ENCODE measurements at places on chromosomes 7 and 10.

DNA sequence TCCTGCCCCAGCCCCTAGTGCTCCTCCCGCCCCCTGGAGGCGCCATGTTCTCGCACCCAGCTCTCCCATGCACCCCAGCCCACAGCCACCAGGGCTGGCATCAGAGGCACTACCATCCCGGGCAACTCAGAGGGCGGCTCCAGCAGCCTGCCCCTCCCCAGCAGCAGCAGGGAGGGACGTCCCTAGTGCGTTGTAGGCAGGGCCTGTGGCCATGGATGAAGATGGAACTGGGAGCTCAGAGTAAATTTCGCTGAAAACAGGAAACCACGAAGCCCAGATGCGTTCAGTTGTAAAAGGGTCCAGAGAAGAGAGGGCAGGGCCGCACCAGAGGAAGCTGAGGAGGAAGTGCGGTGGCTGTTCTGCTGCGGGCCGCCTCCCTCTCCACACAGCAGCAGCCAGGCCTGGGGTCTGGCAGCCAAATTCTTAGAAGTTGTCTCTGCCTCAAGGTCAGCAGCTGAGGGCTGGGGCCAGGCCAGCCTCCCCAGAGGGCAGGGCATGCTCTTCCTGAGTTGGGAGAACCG, 24.6 kb downstream of the VSIR start:
- no peak for DNase-seq

- no peak for DNase-seq
These were observed 89.2 kb downstream of the AOAH start for GRCh38 chr7:36635091-36635490.

- DNase-seq: no peak
These were observed 39.9 kb upstream of the AGK start for GRCh38 chr7:141511316-141511675.

DNA sequence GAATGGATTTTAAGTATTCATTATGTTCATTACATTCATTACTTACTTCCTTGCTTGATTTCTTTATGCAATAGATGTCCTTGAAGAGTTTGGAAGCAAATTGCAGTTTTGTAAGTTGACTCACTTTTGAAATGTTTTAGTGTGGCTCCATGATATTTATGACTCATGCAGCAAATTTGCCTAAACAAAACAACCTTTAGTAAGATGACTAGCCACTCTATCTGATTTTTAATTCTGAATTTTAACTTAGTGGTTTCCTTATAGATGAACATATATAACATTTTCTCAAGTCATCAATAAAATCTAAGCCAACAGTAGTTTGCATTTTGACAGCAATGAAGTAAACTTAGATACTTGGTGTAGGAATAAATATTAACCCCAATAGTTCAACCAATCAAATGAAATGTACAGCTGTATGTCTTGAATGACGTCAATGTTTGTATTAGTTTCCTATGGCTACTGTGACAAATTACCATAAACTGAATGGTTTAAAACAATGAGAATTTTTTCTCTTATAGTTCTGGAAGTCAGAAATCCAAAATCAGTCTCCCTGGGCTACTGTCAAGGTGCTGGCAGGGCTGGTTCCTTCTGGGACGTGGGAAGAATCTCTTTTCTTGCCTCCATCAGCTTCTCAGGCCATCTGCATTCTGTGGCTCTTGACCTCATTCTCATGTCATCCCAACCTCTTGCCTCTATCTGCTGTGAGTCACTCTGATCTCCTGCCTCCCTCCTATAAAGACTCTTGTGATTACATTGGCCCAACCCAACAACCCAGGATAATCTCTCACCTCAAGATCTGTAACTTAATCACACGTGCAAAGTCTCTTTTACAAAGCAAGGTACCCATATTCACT, 73.4 kb downstream of the AHR start:
- peak; percentile 95 for DNase-seq

GRCh38 chr10:110305767-110306451, 1.2 kb upstream of the SMNDC1 start:
- peak; percentile 71 for DNase-seq

DNA sequence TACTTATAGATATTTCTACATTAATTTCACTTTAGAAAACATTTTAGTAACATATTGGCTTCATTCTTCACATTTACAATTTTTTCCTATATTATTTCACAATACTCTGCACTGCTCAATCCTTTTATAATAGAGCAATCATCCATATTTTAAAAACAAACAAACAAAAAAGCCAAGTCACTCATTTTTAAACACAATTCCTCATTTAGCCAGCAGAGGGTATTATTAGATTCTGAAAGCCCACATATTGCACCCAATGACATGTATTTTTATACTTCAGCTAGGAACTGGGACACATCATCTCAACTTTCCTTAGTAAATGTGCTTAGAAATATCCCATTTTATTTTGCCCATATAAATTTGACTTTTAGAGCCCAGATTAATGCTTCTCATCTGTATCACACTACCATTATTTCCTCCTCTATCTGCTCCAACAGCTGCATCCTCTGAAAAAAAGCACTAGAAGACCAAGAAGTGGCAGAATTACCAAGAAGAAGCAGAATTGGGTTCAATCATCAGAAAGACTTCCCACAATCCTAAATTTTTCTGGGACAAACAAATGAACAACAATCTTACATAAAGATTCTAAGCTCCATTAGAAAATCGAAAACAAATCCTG, 29.5 kb downstream of the CTNNA3 start:
- peak; percentile 1 for DNase-seq

GRCh38 chr10:93462881-93463280, 19.3 kb downstream of the MYOF start:
- DNase-seq: no peak

DNA sequence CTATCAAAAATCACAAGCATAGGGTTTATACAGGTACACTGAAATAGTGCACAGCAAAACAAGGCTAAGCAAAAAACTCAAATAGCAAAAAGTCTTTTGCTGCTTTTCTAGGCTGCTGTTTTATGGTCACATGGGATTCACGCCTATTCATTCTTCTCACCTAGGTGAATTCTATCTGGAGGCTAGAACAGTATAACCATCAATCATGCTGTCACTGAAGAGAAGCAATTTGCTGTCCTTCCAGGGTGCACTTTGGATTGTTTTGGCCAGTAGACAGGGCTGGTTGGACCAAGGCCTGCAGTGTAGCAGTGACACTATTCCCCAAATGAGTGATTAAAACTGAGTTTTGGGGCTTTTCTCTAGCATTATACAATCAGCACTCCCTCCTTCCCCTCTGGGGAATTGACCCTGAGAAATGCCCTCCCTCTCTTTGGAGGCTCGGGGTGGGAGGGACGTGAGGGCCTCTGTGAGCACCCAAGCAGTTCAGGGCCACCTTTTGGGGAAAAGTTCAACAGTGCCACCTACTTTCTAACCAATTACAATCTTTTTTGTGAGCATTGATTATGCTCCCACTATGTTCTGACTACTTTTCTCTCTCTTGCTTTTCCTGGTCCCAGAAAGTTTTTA, 16.2 kb upstream of the SND1 start:
- no peak for DNase-seq

GRCh38 chr10:118594392-118595063, 920 bp downstream of the PRLHR start:
- no peak for DNase-seq

DNA sequence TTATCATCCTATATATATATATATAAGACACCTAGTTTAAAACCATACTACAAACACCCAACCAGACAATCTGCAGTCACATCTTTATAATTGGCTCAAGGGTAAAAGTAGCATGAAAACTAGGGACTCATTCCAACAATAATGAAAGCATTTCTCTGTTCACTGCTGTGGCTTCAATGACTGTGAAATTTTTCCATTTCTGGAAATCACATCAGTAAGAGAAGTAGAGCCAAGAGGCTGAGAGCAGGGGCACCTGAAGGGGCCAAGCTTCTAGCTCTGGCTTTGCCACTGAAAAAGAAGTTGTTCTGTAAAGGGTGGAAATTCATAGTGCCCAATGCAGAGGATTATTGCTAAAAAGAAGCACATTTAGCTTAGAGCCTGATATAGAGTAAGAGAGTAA, 158.6 kb upstream of the GLI3 start:
- no peak for DNase-seq

DNA sequence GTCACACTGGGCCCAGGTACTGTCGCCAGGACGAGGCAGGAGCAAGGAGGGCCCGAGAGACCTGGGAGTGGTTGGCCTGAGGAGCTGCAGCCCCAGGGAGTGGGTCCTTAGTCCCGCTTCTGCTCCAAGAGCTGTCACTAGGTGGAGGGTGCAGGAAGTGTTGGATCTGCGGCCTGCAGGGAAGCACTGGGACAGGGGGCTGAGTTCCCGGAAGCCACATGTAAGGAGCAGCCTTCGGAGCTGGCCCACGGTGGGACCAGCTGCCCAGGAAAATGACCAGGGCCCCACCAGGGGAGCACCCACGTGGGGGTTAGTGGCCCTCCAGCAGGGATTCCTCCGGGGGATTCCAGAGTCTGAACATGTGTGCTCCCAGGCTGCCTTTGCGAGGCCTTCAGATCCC, 9.2 kb upstream of the AQP1 start:
- no peak for DNase-seq
